Stimulated activated CD8-positive, alpha-beta memory T cell treated with anti-CD3 and anti-CD28 coated beads, Interleukin-12 subunit alpha, Interleukin-12 subunit beta, amount 100 ng/mL, for 1 hour (primary cell): ENCODE measurements at places on chromosomes 13 and 19.

- DNase-seq = no peak
These were observed 6.8 kb upstream of the DGKH start for GRCh38 chr13:42041684-42042035.

- DNase-seq = no peak
These were observed 25.8 kb downstream of the PRKD2 start for GRCh38 chr19:46691104-46691503.

GRCh38 chr19:35342430-35342829, 5.3 kb upstream of the FFAR1 start:
- DNase-seq = no peak

- DNase-seq = no peak
These were observed 13.1 kb downstream of the LRCH1 start for GRCh38 chr13:46565808-46566750.

DNA sequence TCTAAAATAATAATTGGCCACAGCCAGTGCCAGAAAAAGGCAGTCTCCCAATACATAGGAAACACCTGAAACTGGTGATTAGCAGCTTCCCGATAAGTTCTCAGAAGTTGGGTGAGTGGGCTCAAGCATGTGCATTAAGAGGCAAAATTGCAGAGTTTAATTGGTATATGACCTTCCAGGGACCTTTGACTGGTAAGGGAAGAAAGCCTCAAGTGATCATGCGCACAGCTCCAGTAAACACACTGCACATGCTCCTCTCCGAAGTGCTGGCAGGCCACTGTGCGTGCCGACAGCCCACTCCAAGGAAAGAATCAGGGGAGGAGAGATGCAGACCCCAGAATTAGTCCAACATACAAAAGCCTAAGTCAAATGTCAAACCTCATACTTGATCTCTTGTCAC, 18.9 kb upstream of the CEACAM8 start:
- DNase-seq = no peak

GRCh38 chr19:16988661-16989060, 37.9 kb downstream of the CPAMD8 start:
- DNase-seq = no peak
